Naive thymus-derived CD8-positive, alpha-beta T cell (primary cell): ENCODE measurements at places on chromosomes 4 and X. TPM values are rescaled to one million over a fixed set of nuclear protein-coding genes. Genes with fewer than 3 reads are reported as not detected.

Gene ZFP42
- total RNA-seq = not detected

Gene KLHL15
- total RNA-seq = 8.8 TPM

Gene PACRGL
- total RNA-seq = 14.4 TPM

Gene DACH2
- total RNA-seq = not detected

Gene GAGE12D
- total RNA-seq = not detected

Gene BRS3
- total RNA-seq = not detected

Gene SORBS2
- total RNA-seq = not detected

Gene ARSJ
- total RNA-seq = 0.08 TPM

Gene NDST3
- not detected for total RNA-seq

Gene PNMA5
- total RNA-seq = not detected

Gene USP17L19
- total RNA-seq = not detected

Gene RXFP1
- not detected for total RNA-seq

Gene HSFX3
- not detected for total RNA-seq

Gene DUSP9
- not detected for total RNA-seq

Gene GAGE13
- total RNA-seq = not detected

Gene SPCS3
- 151 TPM for total RNA-seq

Gene GAR1
- 13.3 TPM for total RNA-seq
